ENCODE measurements at places on chromosomes 3 and 15. TPM values are rescaled to one million over a fixed set of nuclear protein-coding genes. Genes with fewer than 3 reads are reported as not detected.

KCNMB3 gene
- 0.52 TPM for total RNA-seq

RNU5B-1 gene
- not detected for total RNA-seq

CHRNA7 gene
- 0.25 TPM for total RNA-seq

MUSTN1 gene
- total RNA-seq, result 1.9 TPM

GPR160 gene
- total RNA-seq, result 7.7 TPM

LIPC gene
- total RNA-seq, result 1.7 TPM

DENND6A gene
- total RNA-seq, result 24.3 TPM

TMEM41A gene
- 23.5 TPM for total RNA-seq

CELSR3 gene
- total RNA-seq, result 16.0 TPM

SMCO1 gene
- total RNA-seq, result not detected

CACNA1D gene
- total RNA-seq, result 7.7 TPM

GOLGA8T gene
- not detected for total RNA-seq

ECE2 gene
- not detected for total RNA-seq

ACP3 gene
- not detected for total RNA-seq

C3orf20 gene
- 0.07 TPM for total RNA-seq
